Gastrocnemius medialis (tissue), 4 donors: ENCODE measurements at places on chromosomes 4 and X. TPM values are rescaled to one million over a fixed set of nuclear protein-coding genes. Genes with fewer than 3 reads are reported as not detected.

The DDX60 gene
- 12.1 TPM for total RNA-seq

The ZNF280C gene
- 3.0 TPM for total RNA-seq

The PIM2 gene
- 2.3 TPM for total RNA-seq

The MAGEC1 gene
- not detected for total RNA-seq

DNA sequence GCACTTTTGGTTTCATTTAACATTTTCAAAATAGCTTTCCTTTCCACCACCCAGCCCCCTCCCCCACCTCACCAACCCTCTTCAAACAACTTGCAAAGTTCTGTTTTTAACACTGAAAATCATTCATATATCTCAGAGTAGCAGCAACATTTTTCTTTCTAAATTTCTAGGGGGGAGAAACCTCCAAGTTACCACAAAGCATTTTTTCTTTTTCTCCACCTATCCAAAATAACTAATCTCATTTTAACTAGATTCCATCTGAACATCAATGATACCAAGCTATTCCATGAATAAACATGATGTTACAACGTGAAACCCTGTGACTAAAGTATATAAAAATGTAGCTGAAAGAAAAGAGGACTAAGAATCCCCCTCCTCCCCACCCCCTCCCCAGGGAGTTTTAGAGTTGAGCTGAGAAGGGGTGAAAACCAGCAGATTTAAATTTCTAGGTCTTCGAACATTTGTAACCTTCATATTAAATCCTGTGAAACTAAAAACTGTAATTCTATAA lies 5.2 kb downstream of the LDB2 start:
- DNase-seq = no peak
- no peaks in the 10 kb centered on the region for H3K4me1 ChIP-seq
- no peaks in the 10 kb centered on the region for H3K36me3 ChIP-seq
- H3K27me3 ChIP-seq = peaks cover 2% of the 10 kb centered on the region
- peak overlapping the region; percentile 43 for H3K27ac ChIP-seq
- peak overlapping the region; percentile 21 for H3K4me3 ChIP-seq

DNA sequence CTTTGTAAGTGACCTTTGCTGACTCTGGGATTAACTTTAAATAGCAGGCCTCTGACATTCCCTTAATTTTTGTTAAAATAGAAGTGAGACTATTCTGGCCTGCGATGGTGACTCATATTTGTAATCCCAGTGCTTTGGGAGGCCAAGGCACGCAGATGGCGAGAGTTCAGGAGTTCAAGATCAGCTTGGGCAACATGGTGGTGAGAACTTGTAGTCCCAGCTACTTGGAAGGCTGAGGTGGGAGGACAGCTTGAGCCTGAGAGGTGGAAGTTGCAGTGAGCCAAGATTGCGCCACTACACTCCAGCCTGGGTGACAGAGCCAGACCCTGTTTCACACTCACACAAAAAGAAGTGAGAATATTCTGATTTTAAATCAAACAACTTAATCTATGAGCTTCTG lies 27.3 kb downstream of the ZNF330 start:
- DNase-seq = peak; percentile 39
- no peaks in the 10 kb centered on the region for H3K27me3 ChIP-seq
- H3K36me3 ChIP-seq = no peaks in the 10 kb centered on the region
- peaks cover 11% of the 10 kb centered on the region for H3K4me1 ChIP-seq

DNA sequence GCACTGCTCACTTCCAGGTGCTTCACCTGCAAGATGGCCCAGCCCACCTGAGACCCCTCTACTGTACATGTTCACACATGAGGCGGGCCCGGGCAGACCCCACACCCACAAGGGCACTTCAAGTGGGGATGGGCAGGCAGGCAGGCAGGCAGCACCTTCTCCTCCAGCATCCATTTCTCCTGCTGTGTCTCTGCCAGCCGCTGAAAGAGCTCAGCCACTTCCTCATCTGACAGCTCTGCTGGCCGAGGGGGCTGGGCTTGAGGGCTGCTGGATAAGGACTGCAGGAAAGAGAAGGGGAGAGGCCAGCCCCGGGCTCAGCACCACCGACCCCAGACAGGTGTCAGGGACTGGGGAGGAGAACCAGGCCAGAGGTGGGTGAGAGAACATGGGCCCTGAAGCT lies 4.4 kb upstream of the KCND1 start:
- no peaks in the 10 kb centered on the region for H3K4me1 ChIP-seq
- no peak overlapping the region for H3K4me3 ChIP-seq
- H3K27ac ChIP-seq = no peak overlapping the region
- H3K27me3 ChIP-seq = no peaks in the 10 kb centered on the region
- no peaks in the 10 kb centered on the region for H3K36me3 ChIP-seq

- H3K27me3 ChIP-seq = no peaks in the 10 kb centered on the region
- no peak overlapping the region for H3K4me3 ChIP-seq
- no peaks in the 10 kb centered on the region for H3K36me3 ChIP-seq
- no peaks in the 10 kb centered on the region for H3K4me1 ChIP-seq
- no peak overlapping the region for H3K27ac ChIP-seq
- no peak for DNase-seq
Measured at GRCh38 chr4:159055833-159056232, 47.0 kb upstream of the RAPGEF2 start.

- H3K4me1 ChIP-seq = peaks cover 24% of the 10 kb centered on the region
- no peaks in the 10 kb centered on the region for H3K36me3 ChIP-seq
- H3K4me3 ChIP-seq = peak overlapping the region; percentile 35
- H3K27me3 ChIP-seq = no peaks in the 10 kb centered on the region
- no peak for DNase-seq
- H3K27ac ChIP-seq = peak overlapping the region; percentile 21
Measured at GRCh38 chr4:140049024-140049848, 104.7 kb downstream of the MAML3 start.
